ENCODE measurements at places on chromosomes 11 and 22.

- no peak overlapping the region for H3K4me3 ChIP-seq
- H3K4me1 ChIP-seq = no peaks in the 10 kb centered on the region
- no peak overlapping the region for H3K27ac ChIP-seq
- no peaks in the 10 kb centered on the region for H3K36me3 ChIP-seq
Observed at GRCh38 chr22:27185099-27185709, 527.8 kb downstream of the MIAT start.

- no peaks in the 10 kb centered on the region for H3K4me1 ChIP-seq
- H3K27ac ChIP-seq = no peak overlapping the region
- no peak for DNase-seq
Observed at GRCh38 chr11:106625566-106625965, 392.7 kb downstream of the GUCY1A2 start.

DNA sequence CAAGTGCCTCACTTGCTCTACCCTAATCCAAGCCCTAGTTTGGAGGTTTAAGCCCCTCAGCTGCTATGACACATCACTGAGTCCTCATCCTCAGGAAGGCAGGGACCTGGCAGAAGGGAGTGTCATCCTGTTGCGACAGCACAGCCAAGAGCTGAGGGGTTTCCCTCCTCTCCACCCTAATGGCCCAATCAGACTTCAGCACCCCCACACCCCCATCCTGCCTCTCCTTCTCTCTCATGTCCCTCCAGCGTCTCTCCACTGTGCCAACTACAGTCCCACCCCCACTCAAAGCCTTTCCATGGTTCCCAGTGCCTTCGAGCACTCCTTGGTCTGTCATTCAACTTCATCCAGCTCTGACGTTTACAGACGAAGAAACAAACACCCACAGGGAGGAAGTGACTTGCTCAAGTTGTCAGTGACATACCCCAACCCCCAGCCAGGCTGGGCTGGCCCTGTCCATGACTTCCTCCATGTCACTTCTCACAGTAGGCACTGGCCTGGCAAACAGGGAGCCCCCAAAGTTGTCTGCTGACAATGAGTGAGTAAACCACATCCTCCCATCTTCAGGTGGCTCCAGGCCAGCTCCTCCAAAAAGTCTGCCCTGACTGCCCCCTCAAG lies 15.6 kb downstream of the ARAP1 start:
- no peak overlapping the region for H3K4me3 ChIP-seq
- DNase-seq = peak; percentile 39
- no peaks in the 10 kb centered on the region for H3K36me3 ChIP-seq
- H3K27ac ChIP-seq = peak overlapping the region; percentile 67
- peaks cover 44% of the 10 kb centered on the region for H3K4me1 ChIP-seq

DNA sequence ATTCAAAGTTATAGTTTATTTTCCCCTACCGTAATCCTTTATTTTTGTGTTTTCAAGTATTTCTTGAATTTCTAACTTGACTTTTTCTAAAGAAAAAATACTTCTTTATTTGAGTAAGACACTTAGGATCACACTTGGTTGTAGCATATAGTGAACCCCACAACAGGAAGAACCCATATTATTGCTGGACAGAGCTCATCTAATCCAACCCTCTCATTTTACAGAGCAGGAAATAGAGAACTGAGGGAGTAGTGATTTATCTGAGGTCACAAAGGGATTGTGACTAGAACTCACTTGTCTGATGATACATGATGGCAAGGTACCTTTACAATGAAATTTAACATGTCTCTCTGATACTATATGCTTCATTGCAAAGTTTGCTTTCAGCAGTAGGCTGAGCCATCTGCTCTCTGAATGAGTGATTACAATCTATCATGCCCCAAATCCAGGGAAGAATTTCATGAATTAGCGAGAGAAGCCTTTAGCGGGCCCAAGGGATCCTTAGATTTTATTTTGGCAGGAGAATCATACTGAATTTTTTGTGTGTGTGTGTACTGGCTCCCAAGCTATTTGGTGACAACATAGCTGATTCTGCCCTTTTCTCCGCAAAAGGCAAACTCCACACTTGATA lies 9.8 kb downstream of the SLC17A6 start:
- no peak for DNase-seq
- no peaks in the 10 kb centered on the region for H3K4me1 ChIP-seq
- no peak overlapping the region for H3K4me3 ChIP-seq
- no peaks in the 10 kb centered on the region for H3K36me3 ChIP-seq
- H3K27ac ChIP-seq = no peak overlapping the region

GRCh38 chr11:102240502-102240901 lies 76.8 kb upstream of the BIRC3 start:
- no peaks in the 10 kb centered on the region for H3K4me1 ChIP-seq
- H3K4me3 ChIP-seq = no peak overlapping the region
- no peak overlapping the region for H3K27ac ChIP-seq

GRCh38 chr11:119316016-119316728 lies 758 bp downstream of the MCAM start:
- no peak overlapping the region for H3K27ac ChIP-seq
- peaks cover 70% of the 10 kb centered on the region for H3K4me1 ChIP-seq
- peaks cover 2% of the 10 kb centered on the region for H3K36me3 ChIP-seq
- DNase-seq = no peak
- H3K4me3 ChIP-seq = peak overlapping the region; percentile 33

- H3K27ac ChIP-seq = no peak overlapping the region
- peaks cover 33% of the 10 kb centered on the region for H3K36me3 ChIP-seq
- DNase-seq = no peak
- H3K4me3 ChIP-seq = no peak overlapping the region
- no peaks in the 10 kb centered on the region for H3K4me1 ChIP-seq
Observed at GRCh38 chr11:121589946-121590537, 137.3 kb upstream of the SORL1-AS1 start.

All from thymus (tissue), 14 donors.